Naive thymus-derived CD4-positive, alpha-beta T cell (primary cell): ENCODE measurements at places on chromosomes 6 and 20. TPM values are rescaled to one million over a fixed set of nuclear protein-coding genes. Genes with fewer than 3 reads are reported as not detected.
A peak's percentile ranks its signal among the peaks of the same experiment; 100 is the strongest.

GRCh38 chr20:20248620-20249200 is 119.2 kb upstream of the INSM1 start:
- DNase-seq, result no peak

DNA sequence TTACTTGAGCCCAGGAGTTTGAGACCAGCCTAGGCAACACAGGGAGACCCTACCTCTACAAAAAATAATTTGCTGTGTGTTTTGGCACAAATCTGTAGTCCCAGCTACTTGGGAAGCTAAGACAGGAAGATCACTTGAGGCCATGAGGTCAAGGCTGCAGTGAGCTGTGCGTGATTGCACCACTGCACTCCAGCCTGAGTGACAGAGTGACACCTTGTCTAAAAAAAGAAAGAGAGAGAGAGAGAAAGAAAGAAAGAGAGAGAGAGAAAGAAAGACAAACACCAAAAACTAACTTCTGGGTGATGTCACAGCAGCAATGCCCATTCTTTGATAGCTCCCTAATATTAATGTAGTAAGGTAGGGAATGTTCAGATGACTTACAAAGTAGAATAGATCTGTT is 20.4 kb downstream of the USP49 start:
- no peak for DNase-seq

GRCh38 chr6:156348424-156348823 is 428.8 kb upstream of the ARID1B start:
- DNase-seq, result no peak

GRCh38 chr6:41009669-41010068 is 29.4 kb downstream of the UNC5CL start:
- DNase-seq, result no peak

DNA sequence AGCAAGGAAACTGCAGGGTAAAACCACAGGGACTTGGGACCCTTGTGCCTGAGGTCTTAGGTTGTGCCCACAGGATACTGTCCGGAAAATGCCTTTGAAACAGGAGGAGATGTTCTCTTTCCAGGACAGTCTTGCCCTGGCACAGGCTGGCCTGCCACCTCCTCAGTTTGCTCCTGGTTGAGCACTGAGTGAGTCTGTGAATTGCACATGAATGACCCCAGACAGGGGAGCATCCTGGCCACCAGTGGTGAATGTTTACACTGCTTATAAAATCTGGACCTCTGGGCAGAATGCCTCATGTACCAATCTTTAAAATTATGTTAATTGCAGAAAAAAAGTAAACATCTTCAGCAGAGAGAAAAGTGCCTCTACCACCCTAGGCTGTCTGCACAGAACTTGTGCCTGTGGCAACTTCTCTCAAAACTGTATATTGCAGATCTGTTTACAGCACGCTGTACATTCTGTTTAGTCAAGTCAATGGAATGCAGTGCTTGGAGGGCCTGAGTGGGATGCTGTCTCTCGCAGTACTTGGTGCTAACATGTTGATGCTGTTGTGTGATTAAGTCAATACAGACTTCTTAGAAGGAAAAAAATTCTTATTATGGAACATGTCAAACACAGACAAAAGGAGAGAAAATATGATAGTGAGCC is 242.1 kb downstream of the SOD2 start:
- DNase-seq, result no peak

GRCh38 chr6:122404444-122404843 is 5.0 kb downstream of the HSF2 start:
- DNase-seq, result no peak

GRCh38 chr6:15401769-15402250 is 155.9 kb downstream of the JARID2 start:
- DNase-seq, result no peak

DNA sequence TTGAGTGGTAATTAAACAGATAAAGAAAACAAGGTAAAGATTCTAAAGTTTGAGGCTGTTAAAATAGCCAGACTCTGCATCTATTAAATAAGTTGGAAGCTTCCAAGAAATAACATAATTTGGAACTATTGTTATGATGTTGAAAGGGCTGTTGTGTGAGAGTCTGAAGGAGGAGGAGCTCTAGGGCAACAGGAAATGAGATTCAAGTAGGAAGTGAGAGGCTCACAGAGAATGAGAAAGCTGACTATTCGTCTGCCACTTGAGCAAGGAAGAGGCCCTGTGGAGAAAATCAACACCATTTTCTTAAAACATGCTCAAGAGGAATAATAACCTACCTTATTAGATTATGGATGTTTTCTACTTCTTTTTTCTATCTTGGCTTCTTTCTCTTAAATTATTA is 185.2 kb downstream of the SLC24A3 start:
- no peak for DNase-seq

DNA sequence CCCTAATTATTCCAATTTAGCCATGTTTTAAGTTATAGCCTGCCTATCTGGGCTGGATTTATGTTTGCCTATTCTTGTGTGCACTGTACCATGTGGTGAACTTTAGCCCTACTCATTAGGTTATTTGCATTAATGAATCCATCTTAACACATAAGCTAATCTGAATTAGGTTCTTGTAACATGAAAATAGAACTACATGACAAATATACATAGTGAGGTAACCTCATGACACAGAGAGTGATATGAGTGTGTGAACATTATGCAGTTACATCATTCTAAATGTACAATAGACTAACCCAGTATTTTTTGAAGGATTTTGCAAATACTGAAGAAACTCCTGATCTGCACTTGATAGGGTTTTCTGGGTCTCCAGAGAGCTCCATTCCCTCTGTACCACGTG is 733.7 kb upstream of the CITED2 start:
- DNase-seq, result no peak

GRCh38 chr6:25448965-25449538 is 169.9 kb downstream of the CARMIL1 start:
- DNase-seq, result no peak

DNA sequence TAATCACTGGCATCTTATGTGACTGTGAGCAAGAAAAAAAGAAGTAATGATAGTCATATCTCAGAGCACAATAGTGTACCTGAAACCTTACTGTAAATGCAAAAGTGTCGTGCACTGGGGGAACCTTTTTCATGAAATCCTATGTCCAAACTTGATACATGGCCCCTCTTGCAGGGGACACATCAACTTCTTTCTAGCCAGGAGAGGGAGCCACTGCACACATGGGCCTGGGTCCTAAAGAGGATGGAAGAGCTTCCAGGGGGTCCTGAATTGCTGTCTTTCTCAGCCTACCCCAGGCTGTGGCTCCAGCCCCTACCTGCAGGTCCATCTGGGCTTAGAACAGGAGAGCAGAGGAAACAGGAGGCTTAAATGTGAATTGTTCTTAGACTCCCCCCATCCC is 165.7 kb downstream of the SOD2 start:
- no peak for DNase-seq

DNA sequence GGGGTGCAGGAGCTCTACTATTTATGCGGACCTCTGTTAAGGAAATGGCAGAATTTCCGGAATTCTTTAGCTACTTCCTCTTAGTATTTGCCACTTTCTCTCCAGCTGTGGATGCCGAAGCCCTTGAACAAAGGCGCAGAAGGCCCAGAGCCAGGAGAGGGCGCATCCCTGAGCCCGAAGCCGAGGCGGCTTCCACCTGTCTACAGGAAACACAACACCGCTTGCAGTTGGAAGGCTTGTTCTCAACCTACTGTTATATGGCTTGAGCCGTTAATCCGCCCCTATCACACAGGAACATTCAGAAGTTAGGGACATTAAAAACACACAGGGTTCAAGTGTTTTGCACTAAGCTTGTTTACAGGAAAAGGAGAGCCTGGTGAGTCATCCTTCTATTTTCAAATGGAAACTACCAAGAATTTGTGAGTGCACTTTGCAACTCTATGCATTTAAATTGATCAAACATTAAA is 417.1 kb downstream of the BCKDHB start:
- no peak for DNase-seq

GRCh38 chr20:13119583-13119982 is 101.5 kb upstream of the ISM1 start:
- DNase-seq, result no peak

GRCh38 chr20:63782521-63782971 is 43.0 kb downstream of the SLC2A4RG start:
- peak; percentile 27 for DNase-seq

DNA sequence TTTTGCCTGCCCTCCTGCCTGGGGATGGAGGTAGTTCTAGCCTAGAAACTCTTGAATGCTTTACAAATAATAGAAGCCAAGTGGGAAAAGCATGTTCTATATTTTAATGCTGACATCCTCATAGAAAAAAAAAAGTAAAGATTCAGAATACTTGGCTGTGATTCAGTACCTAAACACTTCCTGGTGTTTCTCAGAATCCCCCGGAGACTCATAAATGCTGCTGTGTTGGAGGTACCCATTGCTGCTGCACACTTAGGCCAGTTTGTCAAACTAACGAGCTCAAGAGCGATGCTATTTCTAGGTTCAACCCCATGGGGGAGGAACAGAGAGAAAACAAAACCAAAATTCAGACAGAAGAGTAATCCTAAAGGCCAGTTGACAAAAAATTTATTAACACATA is 38.8 kb upstream of the ZFP64 start:
- DNase-seq, result no peak

DNA sequence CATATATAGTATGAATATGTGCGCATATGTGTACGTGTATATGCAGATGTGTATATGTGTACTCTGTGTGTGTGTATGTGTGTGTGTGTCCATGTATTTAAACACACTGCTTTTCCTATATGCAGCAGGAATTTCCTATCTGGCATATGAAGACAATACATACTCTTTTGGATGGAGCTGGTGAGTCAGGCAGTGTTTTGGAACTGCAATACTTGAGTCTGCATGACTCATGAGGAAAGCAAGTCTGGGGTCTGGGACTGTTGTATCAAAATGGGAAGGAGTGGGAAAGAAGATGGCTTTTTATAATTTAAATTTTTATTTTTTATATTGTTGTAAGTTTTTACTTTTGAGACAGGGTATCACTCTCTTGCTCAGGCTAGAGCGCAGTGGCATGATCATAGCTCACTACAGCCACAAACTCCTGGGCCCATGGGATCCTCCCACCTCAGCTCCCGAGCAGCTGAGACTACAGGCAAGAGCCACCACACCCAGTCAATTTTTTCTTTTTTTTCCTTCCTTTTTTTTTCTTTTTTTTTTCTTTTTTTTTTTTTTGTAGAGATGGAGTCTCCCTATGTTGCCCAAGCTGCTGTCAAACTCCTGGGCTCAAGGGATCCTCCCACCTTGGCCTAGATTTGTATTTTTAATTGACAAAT is 72.2 kb downstream of the ATXN1 start:
- DNase-seq, result no peak

- DNase-seq, result peak; percentile 25
Measured at GRCh38 chr6:166540631-166541331, 45.7 kb downstream of the RAMACL start.

DNA sequence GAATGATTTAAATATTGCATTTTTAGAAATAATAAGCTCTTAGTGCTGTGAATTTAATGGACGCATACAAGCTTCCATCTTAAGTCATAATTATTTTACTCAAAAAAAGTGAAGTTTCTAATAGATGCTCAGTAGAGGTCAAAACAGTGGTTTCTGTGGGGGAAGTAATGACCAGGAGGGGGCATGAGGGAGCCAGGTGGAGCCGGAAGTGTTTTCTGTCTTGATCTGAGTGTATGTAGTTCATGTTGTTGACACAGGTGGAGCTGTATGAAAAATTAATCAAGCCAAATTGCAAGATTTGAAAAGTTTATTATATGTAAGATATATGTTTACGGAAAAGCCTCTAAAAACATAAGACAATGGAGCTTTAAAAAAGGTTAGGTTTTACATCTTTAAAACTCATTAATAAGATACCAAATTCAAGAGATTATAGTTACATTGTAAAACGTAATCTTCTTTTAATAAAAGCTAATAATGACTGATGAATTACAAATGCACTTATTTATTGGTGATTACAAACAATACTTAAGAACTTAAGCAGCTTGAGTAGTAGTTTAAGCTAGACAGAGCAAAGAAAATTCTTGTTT is 68.0 kb downstream of the PLAGL1 start:
- peak; percentile 69 for DNase-seq

DNA sequence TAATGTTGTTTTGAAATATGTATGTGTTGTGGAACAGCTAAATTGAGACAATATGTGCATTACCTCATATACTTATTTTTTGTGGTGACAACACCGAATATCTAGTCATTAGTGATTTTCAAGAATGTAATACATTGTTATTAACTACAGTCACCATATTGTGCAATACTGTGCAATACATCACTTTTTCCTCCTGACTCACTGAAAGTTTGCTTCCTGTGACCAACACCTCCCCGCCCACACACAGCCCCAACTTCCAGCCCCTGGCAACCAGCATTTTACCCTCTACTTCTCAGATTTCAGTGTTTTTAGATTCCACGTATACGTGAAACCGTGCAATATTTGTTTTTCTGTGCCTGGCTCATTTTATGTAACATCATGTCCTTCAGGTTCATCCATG is 627.9 kb downstream of the PRKN start:
- peak; percentile 48 for DNase-seq

DNA sequence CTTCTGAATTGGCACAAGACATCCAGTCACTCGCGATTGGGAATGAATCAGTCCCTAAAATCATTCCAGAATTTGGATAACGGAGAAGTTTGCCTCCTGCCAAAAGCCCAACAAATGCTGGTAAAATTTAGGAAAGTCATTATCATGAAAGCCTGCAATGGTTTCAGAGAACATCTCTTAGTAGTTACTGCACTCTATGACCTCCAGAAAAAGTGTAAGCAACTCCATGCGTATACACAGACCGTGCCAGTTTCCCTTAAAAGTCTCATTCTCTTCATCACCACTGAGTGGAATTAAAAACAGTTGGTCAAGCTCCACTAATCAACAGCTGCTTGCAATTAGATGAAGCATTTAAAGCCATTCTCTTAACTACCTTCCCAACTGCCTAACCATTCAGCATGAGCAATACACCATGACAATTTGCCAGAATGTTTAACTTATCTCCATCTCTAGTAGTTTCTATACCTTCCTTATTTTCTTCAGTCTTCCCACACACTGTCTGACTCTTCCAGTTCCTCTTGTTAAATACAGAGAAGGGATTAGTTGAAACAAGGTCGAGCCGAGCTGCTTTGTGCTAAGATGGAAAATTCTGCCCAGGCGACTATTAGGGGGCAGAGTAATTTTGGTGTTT is 183.6 kb upstream of the PRDM1 start:
- DNase-seq, result no peak

- DNase-seq, result no peak
Measured at GRCh38 chr6:105097288-105097687, 82.5 kb downstream of the POPDC3 start.

GRCh38 chr6:149567945-149568585 is 1.9 kb downstream of the GINM1 start:
- DNase-seq, result no peak

DNA sequence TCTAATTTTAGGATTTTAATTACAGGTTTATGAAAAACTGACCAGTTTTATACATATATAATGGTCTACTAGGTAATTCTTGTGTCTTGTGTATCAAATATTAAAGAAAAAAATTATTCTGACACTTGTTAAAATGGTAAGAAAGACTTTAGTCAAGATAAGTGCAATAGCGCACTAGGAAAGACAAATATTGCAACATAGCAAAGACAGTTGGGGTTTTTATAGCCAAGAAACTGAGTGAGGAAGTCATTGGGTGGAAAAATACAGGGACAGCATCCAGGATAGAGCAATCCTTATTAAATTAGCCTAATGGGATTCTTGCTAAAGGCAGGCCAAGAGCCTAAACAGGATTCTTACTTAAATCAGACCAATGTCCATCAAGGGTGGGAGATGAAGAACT is 71.1 kb downstream of the ROS1 start:
- DNase-seq, result no peak

Gene TSPYL1
- 226 TPM for total RNA-seq

Gene SASH1
- total RNA-seq, result 0.78 TPM

Gene HEY2
- 0.46 TPM for total RNA-seq

Gene MAS1
- not detected for total RNA-seq
